ENCODE measurements at places on chromosomes 3 and 15.

- no peak for DNase-seq
Measured at GRCh38 chr3:117708601-117709000, 999.0 kb downstream of the TUSC7 start.

DNA sequence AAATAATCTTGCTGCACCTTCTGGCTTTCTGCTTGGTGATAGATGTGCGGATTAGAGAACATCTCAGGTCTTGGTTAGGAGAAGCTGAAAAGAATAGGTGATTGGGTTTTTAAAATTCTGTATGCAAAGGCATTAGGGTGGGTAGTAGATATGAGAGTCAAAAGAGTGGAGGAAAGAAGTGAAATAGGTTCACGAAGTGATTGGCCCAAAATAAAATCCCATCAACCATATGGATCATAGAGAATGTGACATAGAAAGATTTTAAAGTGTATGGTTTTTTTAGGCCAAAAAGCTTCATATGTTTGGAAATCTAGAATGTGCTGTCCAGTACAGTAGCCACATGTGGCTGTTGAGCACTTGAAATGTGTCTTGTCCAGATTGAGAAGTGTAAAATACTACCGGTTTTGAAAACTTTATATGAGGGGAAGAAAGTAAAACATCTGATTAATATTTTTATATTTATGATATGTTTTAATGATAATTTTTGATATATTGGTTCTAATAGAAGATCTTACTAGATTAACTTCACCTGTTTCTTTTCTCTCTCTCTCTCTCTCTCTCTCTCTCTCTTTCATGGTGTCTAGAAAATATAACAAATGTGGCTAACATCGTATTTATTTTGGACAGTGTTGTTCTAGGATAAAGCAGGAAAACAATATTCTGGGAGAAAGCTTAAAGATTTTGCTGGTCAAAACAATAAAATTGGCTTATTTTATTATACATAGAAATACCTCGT is 2.9 kb downstream of the MBNL1 start:
- no peak for DNase-seq

- DNase-seq: no peak
Measured at GRCh38 chr15:27845535-27846369, 253.4 kb downstream of the OCA2 start.

DNA sequence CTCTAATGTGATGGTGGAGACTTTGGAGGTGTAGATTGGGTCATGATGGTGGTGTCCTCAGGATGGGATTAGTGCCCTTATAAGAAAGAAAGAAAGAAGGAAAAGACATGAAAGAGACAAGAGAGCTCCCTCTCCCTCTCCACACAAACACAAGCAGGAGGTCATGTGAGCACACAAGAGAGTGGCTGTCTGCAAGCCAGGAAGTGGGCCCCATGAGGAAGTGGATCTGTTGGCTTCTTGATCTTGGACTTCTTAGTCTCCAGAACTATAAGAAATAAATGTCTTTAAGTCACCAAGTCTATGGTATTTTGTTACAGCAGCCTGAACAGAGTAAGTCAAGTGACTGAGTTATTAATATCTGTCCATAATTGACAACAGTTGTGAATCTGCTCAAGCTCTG is 17.1 kb downstream of the IQCB1 start:
- DNase-seq: no peak

GRCh38 chr3:160607826-160608225 is 42.5 kb upstream of the KPNA4 start:
- DNase-seq: no peak

DNA sequence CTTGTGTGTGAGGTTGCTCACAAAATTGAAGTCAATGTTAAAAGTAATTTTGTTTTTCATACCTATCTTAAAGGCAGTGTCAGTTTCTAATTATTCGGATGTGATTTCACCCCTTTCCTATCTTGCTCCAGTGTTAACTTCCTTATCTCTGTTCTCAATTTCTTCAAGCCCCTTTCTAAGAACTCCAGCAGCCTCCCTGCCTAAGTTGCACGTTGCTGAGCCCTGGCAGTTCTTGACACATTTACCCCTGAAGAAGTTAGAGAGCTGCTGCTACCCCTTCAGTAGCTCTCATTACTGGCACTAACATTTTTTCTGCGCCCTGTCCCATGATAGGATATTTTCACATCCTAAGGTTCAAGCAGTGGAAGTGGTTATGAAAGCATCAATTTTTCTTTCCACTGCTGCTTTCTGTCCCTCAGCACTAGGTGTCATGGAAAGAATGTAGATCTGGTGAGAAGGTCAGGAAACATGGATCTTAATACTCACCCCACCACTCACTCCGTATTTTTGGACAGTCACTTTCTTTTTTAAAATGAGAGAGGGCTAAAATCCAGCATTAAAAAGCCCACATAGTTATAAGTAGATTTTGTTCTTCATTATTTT is 62.9 kb downstream of the OPA1 start:
- DNase-seq: no peak

GRCh38 chr3:157381606-157382005 is 55.0 kb upstream of the PTX3 start:
- DNase-seq: no peak

- DNase-seq: no peak
Measured at GRCh38 chr3:194284351-194284750, 66.8 kb downstream of the CPN2 start.

- no peak for DNase-seq
Measured at GRCh38 chr3:185330644-185331043, 32.3 kb upstream of the MAP3K13 start.

- DNase-seq: no peak
Measured at GRCh38 chr3:59925946-59926345, 876.1 kb upstream of the CFAP20DC start.

- no peak for DNase-seq
Measured at GRCh38 chr3:27859821-27860220, 137.7 kb upstream of the EOMES start.

- DNase-seq: no peak
Measured at GRCh38 chr15:66955001-66955516, 110.3 kb upstream of the SMAD3 start.

- DNase-seq: no peak
Measured at GRCh38 chr3:17573396-17573795, 169.0 kb downstream of the TBC1D5 start.

- DNase-seq: no peak
Measured at GRCh38 chr3:105813710-105814109, 55.1 kb downstream of the CBLB start.

GRCh38 chr15:98609144-98609852 is 39.0 kb upstream of the IGF1R start:
- DNase-seq: no peak

DNA sequence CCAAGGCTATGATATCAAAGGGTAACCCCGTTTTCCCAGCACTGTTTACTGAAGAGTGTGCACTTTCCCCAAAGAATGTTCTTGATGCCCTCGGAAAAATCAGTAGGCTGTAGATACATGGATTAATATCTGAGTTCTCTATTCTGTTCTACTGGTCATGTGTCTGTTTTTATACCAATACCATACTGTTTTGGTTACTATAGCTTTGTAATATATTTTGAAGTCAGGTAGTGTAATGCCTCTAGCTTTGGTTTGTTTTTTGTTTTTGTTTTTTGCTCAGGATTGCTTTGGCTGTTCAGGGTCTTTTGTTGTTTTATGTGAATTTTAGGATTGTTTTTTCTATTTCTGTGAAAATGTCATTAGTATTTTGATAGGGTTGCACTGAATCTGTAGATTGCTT is 95.1 kb downstream of the PLD1 start:
- DNase-seq: no peak

DNA sequence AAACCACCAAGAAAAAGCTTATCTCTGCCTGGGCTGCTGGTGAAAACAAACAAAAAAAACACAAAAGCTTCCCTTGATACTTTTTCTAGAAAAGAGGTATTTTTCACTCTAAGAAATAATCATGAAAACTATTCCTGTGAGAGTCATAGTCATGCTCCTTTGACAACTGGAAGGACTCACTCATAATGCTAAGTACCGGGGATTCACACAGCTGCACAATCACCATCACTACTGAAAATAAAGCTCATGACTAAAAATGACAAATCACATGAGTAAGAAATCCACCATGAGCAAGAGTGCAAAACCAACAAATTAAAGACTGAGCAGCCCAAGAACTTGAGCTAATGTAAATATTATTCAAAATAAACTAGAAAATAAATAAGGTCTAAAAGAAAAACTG is 10.6 kb upstream of the POU1F1 start:
- no peak for DNase-seq

GRCh38 chr3:61922118-61922517 is 360.7 kb downstream of the PTPRG start:
- no peak for DNase-seq

- no peak for DNase-seq
Measured at GRCh38 chr3:77464111-77464688, 424.3 kb downstream of the ROBO2 start.

- DNase-seq: no peak
Measured at GRCh38 chr15:76176487-76177085, 116.8 kb downstream of the TMEM266 start.

DNA sequence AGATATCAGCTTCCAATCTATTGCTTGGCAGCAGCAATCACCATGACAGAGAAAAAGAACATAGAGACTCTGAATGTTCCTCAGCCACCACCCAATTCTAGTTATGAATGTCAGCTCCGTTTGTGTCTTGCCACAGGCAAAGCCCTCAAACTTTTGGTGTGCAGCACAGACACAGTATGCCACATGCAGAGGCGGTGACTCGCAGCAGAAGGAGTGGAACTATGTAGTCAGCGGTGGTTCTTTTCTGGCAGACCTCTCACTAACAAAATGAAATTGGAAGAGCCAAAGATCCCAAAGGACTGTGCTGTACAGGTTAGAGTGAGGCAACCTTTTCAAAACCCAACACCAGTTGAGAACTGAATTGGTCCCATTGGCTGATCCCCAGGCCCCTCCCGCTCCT is 220.9 kb downstream of the SLC9A9 start:
- no peak for DNase-seq

DNA sequence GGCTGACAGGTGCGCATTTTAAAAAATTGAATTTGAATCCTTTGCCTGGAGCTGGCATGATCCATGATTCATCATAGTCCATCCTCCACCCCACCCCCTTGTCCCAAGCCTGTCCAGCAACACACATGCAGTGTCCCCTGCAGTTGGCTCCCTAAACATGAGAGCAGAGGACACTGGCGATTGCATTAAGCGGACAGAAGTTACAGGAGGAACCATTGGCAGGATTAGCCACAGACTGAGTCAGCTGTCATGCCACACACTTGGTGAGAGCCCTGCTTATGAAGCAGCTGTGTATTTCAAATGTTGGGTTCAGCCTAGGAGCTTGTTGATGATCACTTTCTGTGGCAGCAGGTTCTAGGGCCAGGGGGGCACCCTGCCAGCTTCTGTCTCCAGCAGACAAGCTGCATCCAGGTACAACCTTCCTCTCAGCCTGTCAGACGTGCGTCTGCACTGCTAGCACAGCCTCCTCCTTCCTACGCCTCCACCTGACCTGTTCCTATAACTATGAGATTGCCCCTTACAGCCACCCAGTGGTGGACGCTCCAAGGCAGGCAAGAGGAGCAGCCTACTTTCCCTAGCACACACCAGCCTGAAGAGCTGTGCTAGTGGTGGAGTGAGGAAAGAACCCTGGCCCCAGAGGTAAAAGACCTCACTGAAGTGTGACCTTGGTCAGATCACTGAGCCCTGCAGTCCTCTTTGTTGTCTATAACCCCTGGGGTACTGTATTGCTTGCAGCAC is 121.9 kb downstream of the SLCO3A1 start:
- no peak for DNase-seq

DNA sequence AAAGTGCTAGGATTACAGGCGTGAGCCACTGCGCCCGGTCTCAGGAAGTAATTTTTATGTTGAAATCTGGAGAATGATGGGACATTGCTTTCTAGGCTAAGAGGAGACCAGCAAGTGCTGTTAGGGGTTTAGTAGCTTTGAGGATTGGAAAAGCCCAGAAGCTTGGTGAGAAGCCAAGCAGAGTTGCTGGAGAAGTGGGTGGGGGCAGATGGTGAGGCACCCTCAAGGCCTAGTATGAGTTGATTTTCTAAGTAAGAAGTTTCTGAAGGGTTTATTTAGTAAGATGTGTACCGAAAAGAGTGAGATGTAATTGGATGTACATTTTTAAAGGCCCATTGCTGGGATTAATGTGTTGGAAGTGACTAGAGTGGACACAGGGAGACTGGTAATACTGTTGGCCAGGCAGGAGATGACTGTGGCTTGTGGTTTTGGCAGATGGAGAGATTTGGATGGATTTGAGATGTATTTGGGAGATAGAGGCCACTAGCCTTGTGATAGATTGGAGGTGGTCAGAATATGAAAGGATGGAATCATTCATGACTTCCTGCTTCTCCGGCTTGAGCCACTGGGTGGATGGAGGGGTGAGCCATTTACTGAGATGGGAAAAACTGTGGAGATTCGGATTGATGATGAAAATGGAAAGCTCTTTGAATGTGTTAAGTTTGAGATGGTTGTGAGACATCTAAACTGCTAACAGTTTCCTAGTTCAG is 2.3 kb downstream of the LRRC28 start:
- no peak for DNase-seq

DNA sequence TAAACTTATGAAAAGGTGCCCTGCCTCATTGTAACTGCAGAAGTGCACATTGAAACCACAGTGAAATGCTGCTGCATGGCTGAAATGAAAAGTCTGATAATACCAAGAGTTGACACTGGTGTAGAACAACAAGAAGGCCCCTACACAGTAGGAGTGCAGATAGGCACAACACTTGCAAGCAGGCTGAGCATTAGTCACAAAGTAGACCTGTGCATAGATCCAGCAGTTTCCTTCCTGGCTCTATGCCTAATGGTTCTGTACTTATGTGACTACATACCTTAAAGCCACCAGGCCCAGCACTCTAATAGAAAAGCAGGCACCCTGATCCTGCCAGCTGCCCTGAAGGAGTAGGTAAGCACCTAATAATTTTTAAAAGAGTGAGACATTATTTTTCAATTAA is 41.8 kb downstream of the PRR23E start:
- no peak for DNase-seq

- DNase-seq: no peak
Measured at GRCh38 chr15:91186904-91187656, 87.0 kb downstream of the SV2B start.

GRCh38 chr3:159280386-159281191 is 478.7 kb downstream of the MFSD1 start:
- DNase-seq: no peak

- no peak for DNase-seq
Measured at GRCh38 chr3:64426551-64426950, 201.3 kb upstream of the PRICKLE2 start.

DNA sequence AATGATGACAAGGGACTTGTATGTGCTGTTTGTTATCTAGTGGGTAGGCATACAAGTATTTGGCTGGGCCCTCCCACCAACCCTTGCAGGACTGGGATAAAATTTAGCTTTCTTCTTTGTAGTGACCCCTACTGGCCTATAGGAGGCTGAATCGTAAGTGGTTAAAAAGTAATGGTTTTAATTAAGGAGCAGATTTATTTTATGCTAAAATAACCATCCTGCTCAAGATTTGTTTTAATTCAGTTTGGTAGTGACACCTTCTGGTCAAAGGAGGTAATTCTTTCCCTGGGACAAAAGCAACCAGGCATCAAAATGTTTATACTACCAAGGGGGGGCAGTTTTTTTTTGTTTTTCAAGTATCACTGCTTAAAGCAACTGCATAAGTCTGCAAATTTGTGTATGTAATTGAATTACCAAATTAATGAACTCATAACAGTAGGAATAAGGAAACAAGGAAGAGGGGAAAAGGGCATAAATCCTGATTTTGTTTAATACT is 70.7 kb downstream of the TOP2B start:
- DNase-seq: no peak

- DNase-seq: no peak
Measured at GRCh38 chr3:131361464-131362421, 19.8 kb upstream of the NUDT16 start.

- no peak for DNase-seq
Measured at GRCh38 chr15:98689431-98689861, 41.1 kb downstream of the IGF1R start.

- no peak for DNase-seq
Measured at GRCh38 chr15:71934446-71934845, 124.1 kb downstream of the NR2E3 start.
